ENCODE measurements at places on chromosomes 1 and 21. TPM values are rescaled to one million over a fixed set of nuclear protein-coding genes. Genes with fewer than 3 reads are reported as not detected.

DNA sequence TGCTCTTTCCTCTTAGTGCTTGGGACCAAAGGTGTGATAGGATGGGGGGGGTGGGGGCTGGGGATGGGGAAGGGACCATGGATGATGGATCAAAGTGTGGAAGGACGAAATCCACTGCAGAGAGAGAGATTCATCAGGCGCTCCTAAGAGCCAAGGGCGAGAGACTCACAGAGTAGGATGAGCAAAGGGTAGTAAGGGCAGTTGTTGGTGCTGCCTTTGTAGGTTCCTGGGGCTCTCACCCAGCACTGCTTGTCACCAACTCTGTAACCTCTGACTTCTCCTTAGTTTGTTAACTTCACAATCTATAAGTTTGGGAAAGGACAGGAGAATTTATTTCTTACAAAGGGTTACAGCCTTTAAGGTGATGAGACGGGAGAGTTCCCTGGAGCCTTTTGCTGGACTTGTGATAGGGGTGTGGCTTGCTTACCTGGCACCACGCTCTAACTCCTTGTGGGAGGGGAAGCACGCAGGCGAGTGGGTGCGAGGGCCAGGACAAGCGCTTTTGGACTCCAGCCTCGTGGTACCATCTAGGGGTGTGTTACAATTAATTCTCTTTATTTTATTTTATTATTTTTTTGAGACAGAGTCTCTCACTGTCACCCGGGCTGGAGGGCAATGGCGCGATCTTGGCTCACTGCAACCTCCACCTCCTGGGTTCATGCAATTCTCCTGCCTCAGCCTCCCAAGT is 1.6 kb upstream of the PDXK start:
- DNase-seq, result no peak
- peaks cover 34% of the 10 kb centered on the region for H3K4me1 ChIP-seq
- H3K36me3 ChIP-seq, result no peaks in the 10 kb centered on the region
- H3K27ac ChIP-seq, result no peak overlapping the region
- H3K27me3 ChIP-seq, result no peaks in the 10 kb centered on the region

- no peak overlapping the region for H3K27ac ChIP-seq
- H3K27me3 ChIP-seq, result peaks cover 2% of the 10 kb centered on the region
- H3K36me3 ChIP-seq, result no peaks in the 10 kb centered on the region
- no peak for DNase-seq
- H3K4me1 ChIP-seq, result no peaks in the 10 kb centered on the region
- no peak overlapping the region for H3K4me3 ChIP-seq
Observed at GRCh38 chr1:78035121-78035520, 10.6 kb upstream of the GIPC2 start.

GRCh38 chr1:15246960-15247614 is at the start of gene FHAD1:
TSS of gene FHAD1 (plus strand) at chr1:15247223. CDS start at chr1:15251785, 4,562 bp downstream.
- H3K4me3 ChIP-seq, result no peak within 1 kb of the TSS
- H3K27me3 ChIP-seq, result peaks cover 6% of the 10 kb centered on the region
- H3K4me1 ChIP-seq, result peaks cover 36% of the 10 kb centered on the region
- no peak within 1 kb of the TSS for H3K27ac ChIP-seq
- peak; percentile 71 for DNase-seq

DNA sequence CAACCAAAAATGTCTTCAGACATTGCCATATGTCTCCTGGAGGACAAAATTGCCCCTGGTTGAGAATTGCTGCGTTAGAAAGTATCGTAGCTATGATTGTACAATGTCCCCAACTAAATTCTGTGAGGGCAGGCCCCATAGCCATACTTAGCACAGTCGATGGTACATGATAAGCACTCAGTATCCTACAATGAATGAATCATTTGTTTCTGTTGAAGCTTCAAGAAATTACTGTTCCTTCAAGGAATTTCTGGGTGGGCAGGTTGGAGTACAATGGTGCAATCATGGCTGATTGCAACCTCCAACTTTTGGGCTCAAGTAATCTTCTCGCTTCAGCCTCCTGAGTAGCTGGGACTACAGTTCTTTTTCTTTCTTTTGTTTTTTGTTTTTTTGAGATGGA is 4.7 kb downstream of the CAP1 start:
- no peak for DNase-seq
- no peaks in the 10 kb centered on the region for H3K27me3 ChIP-seq
- H3K4me1 ChIP-seq, result peaks cover 66% of the 10 kb centered on the region
- H3K4me3 ChIP-seq, result no peak overlapping the region

DNA sequence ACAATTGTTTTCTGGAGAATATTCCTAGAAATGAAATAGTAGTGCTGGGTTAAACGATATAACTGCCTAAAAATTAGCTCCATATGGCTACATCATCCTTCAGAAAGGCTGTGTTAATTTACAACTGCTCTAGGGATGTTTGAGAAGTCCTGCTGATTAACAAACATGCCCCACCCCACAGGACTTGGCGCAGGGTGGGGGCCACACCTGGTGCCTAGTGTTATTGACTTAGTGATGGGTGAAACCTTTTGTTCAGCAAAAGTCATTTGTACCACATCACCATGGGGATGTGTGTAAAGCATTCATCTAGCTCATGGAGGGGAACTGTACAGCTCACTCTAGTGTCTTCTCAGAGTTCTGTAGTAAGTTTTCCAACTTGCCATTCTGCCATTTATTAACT is 492.8 kb downstream of the CAMTA1 start:
- DNase-seq, result no peak
- no peaks in the 10 kb centered on the region for H3K27me3 ChIP-seq
- H3K4me1 ChIP-seq, result no peaks in the 10 kb centered on the region
- H3K36me3 ChIP-seq, result no peaks in the 10 kb centered on the region
- H3K4me3 ChIP-seq, result no peak overlapping the region

- H3K36me3 ChIP-seq, result no peaks in the 10 kb centered on the region
- peaks cover 46% of the 10 kb centered on the region for H3K4me1 ChIP-seq
- DNase-seq, result no peak
- peak overlapping the region; percentile 80 for H3K4me3 ChIP-seq
Observed at GRCh38 chr1:15833069-15833679, 14.3 kb upstream of the SPEN start.

- H3K36me3 ChIP-seq, result peaks cover 10% of the 10 kb centered on the region
- DNase-seq, result no peak
- H3K4me3 ChIP-seq, result no peak overlapping the region
- H3K4me1 ChIP-seq, result no peaks in the 10 kb centered on the region
- H3K27ac ChIP-seq, result no peak overlapping the region
Observed at GRCh38 chr1:19695772-19696171, 31.1 kb downstream of the HTR6 start.

The GBP4 gene
- total RNA-seq, result 62.1 TPM

GRCh38 chr1:40951943-40952743 is 27.4 kb upstream of the CTPS1 start:
- peak; percentile 52 for DNase-seq
- no peaks in the 10 kb centered on the region for H3K36me3 ChIP-seq

GRCh38 chr1:243786531-243786930 is 63.5 kb downstream of the AKT3 start:
- peaks cover 3% of the 10 kb centered on the region for H3K4me1 ChIP-seq
- DNase-seq, result no peak
- no peak overlapping the region for H3K27ac ChIP-seq

DNA sequence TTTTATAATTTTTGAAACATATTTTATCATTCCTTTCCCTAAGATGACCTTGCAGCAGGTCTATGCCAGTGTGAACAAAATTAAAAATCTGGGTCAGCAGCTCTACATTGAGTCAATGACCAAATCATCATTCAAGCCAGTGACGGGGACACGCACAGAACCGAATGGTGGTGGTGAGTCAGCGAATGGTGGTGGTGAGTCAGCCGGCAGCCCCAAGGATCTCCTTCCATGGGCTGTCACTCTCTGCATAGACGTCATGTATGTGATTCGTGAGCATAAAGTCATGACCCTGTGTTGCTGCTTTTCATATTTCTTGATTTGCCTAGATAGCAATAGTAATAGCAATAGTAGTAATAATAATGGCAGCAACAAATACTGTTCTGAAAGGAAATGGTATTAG is 26.3 kb downstream of the PER3 start:
- H3K4me1 ChIP-seq, result no peaks in the 10 kb centered on the region
- no peak overlapping the region for H3K27ac ChIP-seq
- H3K36me3 ChIP-seq, result peaks cover 21% of the 10 kb centered on the region
- H3K4me3 ChIP-seq, result no peak overlapping the region
- no peak for DNase-seq

DNA sequence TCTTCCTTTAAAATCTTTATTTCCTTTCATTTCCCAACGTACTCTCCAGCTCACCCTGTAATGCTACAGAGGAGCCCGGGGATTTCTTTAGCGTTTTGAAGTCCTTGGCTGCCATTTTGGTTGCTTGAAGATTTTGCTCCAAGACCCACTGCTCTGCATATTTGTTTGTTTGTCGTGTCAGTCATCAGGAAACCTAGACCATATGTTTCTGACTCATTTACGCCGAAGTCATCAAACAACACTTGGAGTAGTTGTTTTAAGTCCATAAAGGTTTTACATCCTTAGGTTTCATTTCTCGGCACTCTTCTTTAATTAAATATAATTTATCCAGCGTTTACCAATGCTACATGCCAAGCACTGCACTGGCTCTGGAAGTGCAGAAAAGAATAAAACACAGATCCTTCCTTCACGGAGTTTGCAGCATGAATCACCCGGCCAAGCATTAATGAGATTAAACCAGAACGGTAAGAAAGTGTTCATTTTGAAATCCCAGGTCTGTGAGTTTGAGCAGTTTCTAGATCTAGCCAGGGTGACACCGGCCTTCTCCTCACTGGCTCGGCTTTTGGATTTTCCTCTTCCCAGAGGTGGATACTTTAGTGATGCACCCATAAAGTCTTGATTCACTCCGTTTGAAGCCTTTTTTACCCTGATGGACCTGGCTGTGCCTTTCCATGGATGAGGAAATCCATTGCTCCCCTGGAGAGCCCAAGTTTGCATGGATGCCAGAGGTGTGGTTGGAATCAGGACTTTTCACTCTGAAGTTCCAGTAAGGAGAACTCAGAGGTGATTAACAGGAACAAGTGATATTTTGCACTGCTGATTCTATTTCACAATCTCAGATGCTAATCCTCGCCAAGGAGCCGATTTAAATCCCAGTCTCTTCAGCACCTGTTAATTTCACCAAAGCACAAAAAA is 109.3 kb downstream of the KAZN start:
- H3K27ac ChIP-seq, result no peak overlapping the region
- H3K4me1 ChIP-seq, result no peaks in the 10 kb centered on the region
- no peak overlapping the region for H3K4me3 ChIP-seq
- H3K36me3 ChIP-seq, result no peaks in the 10 kb centered on the region

The KNCN gene
- total RNA-seq, result not detected

Measured in natural killer cell (primary cell).